ENCODE measurements at places on chromosomes 4 and X.
A peak's percentile ranks its signal among the peaks of the same experiment; 100 is the strongest.

GRCh38 chr4:1799387-1800375, 6.6 kb downstream of the FGFR3 start:
- DNase-seq: no peak

GRCh38 chr4:20684852-20685763, 15.2 kb upstream of the PACRGL start:
- peak; percentile 31 for DNase-seq

DNA sequence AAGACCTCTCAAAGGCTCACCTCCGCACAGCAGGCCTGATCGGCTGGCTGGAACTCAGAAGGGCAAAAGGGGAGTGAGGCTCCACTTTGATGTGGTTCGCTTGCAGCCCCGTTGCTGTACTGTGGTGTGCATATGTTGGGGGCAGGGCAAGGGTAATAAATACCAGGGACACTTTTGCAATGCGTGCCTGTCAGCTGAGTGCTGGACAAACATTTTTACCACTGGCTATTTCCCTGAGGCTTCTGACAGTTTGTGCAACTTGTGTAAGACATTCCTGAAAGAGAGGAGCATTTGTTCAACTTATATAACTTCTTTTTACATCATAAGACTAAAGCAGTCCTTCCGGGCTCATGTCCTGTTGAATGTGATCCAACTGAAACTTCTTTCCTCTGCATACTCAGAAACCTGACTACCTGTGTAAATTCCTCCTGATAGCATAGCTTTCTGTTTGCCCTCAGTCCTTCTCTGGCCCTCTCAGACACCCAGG, 82.3 kb downstream of the SPRY1 start:
- DNase-seq: no peak

GRCh38 chrX:51894697-51895336, 1.4 kb downstream of the MAGED1 start:
- DNase-seq: peak; percentile 1

DNA sequence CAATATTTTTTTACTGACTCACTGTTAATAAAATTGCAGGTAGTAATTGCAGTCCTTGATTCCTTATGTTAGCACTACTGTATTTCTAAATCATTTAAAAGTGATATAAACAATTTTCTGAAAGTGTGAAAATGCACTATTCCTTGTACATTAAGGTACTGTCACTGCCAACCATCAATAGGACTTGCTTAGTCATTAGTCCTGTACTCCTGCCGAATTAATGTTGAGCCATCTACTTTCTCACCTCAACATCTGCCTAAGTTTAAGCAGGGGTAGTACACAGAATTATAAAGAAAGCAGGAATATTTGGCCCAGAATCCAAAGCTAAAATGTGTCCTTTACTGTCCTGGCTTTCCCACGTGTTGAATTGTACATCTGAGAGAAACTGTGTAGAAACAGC, 87.0 kb upstream of the TRPC3 start:
- DNase-seq: no peak

GRCh38 chr4:102343964-102344519, 1.2 kb downstream of the SLC39A8 start:
- DNase-seq: peak; percentile 45

DNA sequence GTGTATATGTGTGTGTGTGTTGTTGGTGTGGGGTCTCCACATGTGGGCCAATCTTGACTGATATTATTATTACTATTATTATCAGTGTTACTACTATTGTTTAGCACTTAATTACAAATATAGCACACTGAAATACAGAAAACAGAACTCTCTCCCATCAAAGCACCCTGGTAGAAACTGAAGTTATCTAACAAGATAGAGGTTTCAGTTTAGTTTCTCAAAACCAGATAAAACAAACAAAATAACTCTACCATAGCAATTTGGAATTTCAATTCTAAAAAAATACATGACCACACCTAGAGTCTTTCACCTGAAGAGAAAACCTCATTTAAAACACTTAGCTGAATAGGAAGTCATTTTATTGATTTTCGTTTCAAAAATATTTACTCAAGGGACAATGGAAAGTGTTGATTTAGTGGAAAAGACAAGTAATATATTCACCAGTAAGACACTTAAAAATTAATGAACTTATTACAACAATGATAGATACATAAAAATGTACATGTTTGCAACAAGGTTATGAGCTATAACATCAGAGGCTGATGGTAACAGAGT, 252.3 kb downstream of the PDHA2 start:
- no peak for DNase-seq

- no peak for DNase-seq
Observed at GRCh38 chr4:79854856-79855502, 218.1 kb downstream of the ANTXR2 start.

- peak; percentile 46 for DNase-seq
Observed at GRCh38 chr4:56468097-56468422, 643 bp downstream of the SRP72 start.

- DNase-seq: no peak
Observed at GRCh38 chr4:94924566-94924965, 166.8 kb downstream of the BMPR1B start.

- DNase-seq: no peak
Observed at GRCh38 chr4:25900310-25900709, 13.7 kb upstream of the SMIM20 start.

DNA sequence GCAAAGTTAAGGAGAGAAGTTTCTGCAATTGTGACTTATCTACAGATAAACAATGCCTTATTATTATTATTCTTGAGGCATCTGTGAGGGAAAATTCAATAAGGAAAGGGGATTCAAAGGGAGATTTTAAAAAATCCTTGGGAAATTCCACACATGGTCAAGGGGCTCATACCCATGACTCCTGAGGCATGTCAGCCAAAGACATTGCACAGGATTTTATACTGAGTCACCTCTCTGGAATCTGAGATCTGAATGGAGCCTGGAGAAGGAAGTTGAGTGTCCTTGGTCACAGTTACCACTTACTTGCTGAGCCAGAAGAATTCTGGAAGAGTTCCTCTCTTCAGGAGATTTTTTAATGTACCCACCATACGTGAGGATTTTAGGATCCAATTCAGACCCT, 14.4 kb upstream of the CXCL8 start:
- no peak for DNase-seq

GRCh38 chrX:134603806-134604700, 54.2 kb downstream of the PLAC1 start:
- DNase-seq: no peak

- no peak for DNase-seq
Observed at GRCh38 chr4:189069772-189070171, 870.9 kb upstream of the FRG1 start.

DNA sequence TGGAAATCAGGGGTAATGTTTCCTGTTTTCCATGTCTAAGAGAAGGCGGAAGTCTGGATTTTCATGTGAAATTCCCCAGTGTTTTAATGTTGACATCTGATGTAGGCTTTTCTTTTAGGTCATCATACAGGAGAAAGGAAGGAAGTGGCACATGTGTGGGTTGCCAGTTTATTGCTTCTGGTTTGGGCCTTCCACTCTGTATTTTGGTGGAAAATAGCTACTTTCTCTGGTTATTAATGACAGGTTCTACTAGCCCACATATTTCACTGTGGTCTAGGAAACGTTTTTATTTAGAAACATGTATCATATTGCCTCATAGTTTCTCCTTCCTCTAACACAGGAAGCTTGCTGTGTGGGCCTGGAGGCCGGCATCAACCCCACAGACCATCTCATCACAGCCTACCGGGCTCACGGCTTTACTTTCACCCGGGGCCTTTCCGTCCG, 7.2 kb downstream of the PDHA1 start:
- DNase-seq: no peak

GRCh38 chrX:46635186-46635585, 61.6 kb downstream of the CHST7 start:
- no peak for DNase-seq

GRCh38 chrX:68079961-68080360, 353.3 kb downstream of the OPHN1 start:
- no peak for DNase-seq

GRCh38 chr4:16116019-16116418, 32.2 kb upstream of the PROM1 start:
- no peak for DNase-seq

GRCh38 chrX:154018518-154019060, 1.1 kb downstream of the IRAK1 start:
- DNase-seq: no peak

GRCh38 chrX:42290608-42291007, 367.3 kb upstream of the CASK start:
- DNase-seq: peak; percentile 4

- no peak for DNase-seq
Observed at GRCh38 chr4:24989327-24989726, 41.4 kb downstream of the LGI2 start.

GRCh38 chr4:54445866-54446265, 211.9 kb upstream of the KIT start:
- no peak for DNase-seq

GRCh38 chr4:71025654-71026053, 32.2 kb downstream of the DCK start:
- DNase-seq: no peak

- DNase-seq: no peak
Observed at GRCh38 chr4:25792876-25793275, 69.9 kb downstream of the SEL1L3 start.

GRCh38 chrX:48468247-48468671, 1.8 kb downstream of the SLC38A5 start:
- DNase-seq: peak; percentile 31

- DNase-seq: no peak
Observed at GRCh38 chrX:74291577-74291963, 12.4 kb upstream of the ZCCHC13 start.

DNA sequence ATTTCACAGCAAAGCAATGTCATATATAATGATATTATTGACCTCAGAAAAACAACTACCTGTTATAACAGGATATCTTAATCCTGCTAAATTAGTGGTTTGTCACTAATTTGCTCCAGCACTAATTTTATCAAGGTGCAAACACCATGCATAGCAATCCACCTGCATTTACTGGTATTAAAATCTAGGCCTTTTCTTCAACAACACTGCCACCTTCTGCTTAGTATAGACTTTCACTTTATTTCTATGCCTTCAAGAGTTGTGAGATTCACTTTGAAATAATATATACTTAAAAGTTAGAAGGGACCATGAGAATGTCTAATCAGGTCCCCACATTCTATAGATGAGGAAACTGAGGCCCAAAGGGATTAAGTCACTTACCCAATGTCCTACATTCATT, 82.1 kb upstream of the IQCM start:
- no peak for DNase-seq

- no peak for DNase-seq
Observed at GRCh38 chrX:7115557-7115956, 32.0 kb upstream of the STS start.

DNA sequence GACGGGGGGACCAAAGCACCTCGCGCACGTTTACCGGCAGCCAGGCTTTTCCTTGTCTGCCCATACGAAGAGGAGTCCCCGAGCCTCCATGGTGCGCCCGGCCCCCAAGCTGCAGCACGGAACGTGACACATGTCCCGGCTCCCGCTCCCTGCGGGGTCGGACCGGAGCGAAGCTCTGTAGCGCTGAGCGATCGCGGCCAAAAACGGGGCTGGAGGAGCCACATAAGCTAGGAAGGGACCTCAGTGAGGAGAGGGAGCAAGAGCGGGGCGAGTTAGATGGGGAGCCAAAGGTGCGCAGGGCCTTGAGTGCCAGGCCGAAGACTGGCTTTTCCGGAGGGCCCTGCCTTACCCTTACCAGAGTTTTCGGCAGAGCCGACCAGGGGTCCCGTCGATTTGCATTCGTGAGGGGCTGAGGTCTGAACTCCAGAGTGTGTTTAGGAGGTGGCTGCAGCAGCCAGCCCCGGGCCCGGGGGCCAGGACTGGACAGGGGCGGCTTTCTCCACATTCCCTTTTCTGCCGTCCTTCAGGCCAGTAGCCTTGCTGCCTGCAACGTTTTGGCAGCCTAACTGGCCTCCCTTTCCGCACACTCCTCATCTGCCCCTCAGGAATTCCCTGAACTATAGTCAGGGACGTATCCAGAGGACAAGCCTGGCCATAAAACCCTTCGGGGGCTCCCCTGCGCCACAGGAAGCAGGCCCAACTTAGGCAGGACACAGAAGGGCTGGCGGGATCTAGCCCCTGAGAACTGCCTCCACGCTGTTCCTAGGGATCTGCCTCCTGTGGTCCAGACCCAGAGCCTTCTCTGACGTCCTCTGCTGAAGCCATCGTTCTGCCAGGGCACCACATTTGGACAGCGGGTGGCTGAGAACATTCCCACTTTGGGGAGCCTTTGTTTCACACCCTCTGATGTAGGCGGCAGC, 689 bp downstream of the SSR4 start:
- no peak for DNase-seq

DNA sequence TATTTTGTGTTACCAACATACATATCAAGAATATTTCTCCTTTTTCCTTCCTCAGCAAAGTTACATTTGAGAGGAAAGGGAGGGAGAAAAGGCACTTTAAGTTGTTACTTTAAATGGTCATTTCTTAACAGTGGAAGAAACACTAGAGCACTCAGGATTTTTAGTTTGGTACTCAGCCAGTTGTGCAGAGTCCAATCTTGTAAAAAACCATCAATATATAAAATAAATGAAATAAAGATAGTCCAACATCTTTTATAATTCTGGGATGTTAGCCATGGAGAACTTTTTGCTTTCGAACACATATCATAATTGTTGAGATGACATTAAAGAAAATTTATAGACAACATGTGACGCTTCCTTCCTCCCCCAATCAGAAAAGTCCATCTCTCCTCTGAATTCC, 253.8 kb downstream of the QDPR start:
- no peak for DNase-seq

- no peak for DNase-seq
Observed at GRCh38 chr4:59994118-59994517, 1206.0 kb upstream of the ADGRL3 start.

DNA sequence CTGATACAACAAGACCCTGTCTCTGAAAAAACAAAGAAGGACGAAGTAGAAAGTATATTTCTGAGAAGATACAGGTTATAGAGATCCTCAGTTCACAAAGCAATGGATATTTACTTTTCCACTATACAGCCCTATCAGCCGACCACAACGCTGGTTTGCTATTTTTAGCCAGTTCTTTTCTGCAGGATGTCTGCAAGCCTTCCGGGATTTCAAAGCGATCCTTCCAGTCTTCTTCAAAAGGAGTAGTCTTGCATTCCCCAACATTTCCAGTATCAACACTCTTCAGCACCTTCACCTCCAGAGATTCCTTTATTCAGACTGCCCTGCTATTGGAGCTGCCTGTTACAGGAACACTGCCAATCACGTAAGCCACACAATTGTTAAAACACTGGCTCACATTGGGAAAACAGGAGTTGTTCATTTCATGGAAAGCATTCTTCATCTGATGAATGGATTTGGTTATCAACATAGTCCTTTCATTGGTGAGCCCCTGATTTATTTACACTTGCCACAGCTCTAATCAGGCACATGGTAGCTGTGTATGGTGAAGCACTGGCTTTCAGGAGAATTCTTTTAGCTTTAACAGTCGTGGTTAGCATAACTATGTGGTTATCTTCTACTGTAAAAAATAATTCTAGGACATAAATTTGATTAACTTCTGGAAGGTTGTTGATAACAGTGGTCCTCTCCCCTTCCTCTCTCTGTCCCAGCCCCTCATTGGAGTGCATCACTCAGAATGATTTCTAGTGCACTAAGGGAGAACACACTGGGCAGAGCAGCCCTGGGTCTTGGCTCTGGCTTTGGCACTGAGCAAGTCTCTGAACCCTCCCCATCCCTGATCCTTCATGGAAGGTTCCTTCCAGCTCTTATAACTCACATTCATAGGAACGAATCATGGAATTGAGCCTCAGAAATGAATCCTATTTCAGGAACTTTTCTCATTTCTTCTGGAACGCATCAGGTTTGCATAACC, 109.9 kb upstream of the SORBS2 start:
- no peak for DNase-seq

GRCh38 chr4:183354219-183354618, 32.0 kb upstream of the CLDN24 start:
- no peak for DNase-seq

GRCh38 chr4:4610672-4611071, 68.8 kb upstream of the STX18 start:
- DNase-seq: no peak

GRCh38 chr4:138263247-138263816, 21.2 kb upstream of the SLC7A11 start:
- no peak for DNase-seq

Measured in CD4-positive, alpha-beta T cell treated with Interleukin-4 for 1 hour (primary cell).